ENCODE measurements at places on chromosomes 4 and X.

- no peak for DNase-seq
Measured at GRCh38 chr4:171891038-171891437, 77.8 kb downstream of the GALNTL6 start.

DNA sequence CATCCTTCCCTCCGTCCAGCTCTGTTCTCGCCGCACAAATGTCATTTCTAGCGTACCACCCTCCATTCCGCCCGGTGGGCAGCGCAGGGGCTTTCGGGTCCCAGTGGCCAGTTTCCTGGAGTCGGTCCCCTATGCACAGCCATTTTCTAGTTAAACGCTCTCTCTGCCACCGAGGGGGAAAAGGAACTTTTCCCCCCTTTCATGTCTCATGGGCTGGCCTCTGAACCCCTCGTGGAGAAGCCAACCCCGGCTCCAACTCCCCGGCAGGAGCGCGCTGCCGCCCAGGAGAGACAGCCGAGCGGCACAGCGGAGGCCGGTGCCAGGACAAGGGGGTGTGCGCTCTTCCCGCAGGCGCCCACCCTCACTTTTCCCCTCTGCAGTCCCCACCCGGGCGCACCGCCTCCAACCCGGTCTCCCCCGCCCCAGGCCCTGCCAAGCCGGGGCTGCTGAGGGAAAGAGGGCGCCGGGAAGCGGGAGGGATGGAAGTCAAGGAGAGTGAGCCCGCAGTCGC is 662 bp downstream of the APBB2 start:
- DNase-seq = no peak

DNA sequence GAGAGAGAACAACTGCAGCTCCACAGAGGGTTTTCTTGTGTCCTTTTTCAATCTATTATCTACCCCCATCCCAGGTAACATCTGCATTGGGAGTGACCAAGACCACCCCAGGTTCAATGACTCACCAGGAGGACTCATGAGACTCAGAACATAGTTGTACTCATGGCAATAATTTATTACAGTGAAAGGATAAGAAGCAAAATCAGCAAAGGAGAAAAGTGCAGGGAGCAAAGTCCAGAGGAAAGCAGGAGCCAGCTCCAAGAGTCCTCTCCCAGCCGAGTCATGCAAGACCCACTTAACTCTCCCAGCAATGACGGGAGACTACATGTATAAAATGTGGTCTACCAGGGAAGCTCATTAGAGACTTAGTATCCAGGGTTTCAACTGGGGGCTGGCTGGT is 129.5 kb upstream of the RBPJ start:
- no peak for DNase-seq

GRCh38 chr4:152460488-152460887 is 75.4 kb downstream of the FBXW7 start:
- no peak for DNase-seq

GRCh38 chrX:42975906-42976305 is 197.9 kb upstream of the PPP1R2C start:
- no peak for DNase-seq

DNA sequence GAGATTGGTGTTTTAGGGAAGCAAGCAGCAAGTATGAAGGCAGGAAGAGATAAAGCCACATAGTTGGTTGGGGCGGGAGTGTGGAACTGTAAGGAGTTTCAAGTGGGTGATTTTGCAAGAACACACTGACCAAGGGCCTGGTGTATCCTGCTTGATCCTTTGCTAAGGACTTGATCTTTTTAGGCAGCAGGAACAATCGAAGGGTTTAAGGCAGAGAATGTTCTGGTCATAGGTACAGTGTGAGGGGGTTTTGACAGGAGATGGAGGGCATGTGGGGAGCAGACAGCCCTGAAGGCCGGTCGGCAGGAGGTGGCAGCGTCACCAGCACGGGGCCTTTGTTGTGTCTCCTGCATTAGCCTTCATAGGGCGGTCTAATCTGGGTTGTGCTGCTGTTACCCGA is 54.7 kb downstream of the FAM193A start:
- no peak for DNase-seq

DNA sequence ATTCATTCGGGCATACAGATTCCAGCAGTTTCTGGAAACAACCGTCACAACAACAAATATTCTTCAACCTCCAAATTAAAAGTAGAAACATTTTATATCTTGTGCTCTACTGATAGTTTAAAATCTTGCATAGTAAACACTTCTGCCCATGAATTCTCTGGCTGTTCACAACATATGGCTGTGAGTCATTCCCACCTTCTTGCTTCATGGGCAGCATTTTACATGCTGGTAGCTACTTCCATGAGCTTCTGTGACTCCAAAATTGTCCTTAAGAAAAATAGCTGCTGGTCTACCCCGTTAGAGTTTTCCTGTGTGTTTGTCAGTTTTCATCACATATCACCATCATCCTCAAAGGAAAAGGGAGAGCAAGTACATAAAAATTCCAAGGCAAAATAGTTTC is 22.7 kb downstream of the PNPLA4 start:
- DNase-seq = no peak

DNA sequence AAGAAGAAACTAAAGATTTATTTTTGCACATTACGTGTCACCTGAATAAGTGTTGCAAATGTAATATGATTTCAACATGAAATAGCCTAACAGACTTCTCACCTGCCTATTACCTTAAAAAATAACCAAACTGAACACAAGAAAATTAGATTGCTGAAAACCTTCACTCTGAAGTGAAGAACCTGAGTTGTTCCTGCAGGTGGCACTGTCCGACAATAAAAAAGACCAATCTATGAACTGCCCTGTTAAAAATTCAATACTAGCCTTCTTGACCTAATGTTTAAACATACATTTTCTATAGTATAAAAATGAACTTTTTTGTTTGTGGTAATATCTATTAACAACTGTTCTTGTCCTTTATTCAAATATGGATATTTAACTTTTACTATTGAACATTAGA is 69.2 kb upstream of the PNPLA4 start:
- DNase-seq = peak; percentile 14

DNA sequence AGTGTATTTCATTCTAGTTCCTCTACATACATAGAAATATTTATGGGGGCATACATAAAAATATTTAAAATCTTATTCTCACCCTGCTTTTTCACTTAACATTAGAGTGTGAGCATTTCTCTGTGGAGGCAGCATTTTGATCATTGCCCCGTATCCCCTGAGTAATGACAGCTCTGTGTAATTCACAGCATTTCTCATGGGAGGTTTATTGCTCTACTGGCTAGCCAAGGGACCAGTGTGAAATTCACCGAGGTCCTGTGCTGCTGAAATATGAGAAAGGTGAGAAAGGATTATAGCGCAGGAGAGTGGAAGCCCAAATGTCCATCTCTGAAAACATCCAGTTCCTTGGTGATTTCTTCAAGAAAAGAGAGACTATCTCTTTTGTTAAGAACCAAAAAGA is 22.9 kb downstream of the PDGFC start:
- DNase-seq = no peak

- no peak for DNase-seq
Measured at GRCh38 chrX:87702795-87703194, 185.2 kb downstream of the KLHL4 start.

DNA sequence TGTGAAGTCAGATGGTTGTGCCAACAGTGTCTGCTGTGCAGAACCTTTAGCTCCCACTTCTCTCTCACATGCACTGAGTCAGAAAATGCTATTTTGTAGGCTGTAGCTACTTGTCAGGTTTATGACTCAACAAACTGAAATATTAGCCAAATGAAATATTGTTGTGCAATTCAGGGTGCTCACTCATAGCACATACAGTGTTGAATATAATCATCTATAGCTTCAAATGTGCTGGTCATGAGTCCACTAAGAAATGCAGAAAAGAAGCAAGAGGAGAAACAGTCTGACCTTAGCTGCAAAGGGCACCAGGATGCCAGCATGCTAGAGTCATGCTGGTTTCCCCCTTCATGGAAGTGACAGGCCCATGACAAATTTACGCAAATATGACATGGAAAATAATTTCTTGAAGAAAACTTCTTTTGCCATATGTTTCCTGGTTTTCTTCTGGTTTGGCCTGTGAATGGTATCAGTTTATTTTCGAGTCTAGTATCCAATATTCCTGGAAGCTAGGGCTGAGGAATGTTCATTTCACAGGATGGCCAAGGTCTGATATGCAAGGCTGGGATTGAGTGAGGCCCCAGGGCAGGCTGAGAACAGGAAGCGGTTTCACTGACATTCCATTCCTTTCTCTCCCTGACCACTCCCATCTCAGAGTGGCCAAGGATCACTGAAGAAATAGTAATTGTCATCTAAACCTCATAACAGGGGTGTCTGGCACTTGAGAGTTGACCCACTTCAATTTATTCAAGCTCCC is 10.3 kb upstream of the CXCL2 start:
- DNase-seq = no peak

GRCh38 chrX:18210470-18210869 is 10.2 kb downstream of the BEND2 start:
- DNase-seq = no peak

DNA sequence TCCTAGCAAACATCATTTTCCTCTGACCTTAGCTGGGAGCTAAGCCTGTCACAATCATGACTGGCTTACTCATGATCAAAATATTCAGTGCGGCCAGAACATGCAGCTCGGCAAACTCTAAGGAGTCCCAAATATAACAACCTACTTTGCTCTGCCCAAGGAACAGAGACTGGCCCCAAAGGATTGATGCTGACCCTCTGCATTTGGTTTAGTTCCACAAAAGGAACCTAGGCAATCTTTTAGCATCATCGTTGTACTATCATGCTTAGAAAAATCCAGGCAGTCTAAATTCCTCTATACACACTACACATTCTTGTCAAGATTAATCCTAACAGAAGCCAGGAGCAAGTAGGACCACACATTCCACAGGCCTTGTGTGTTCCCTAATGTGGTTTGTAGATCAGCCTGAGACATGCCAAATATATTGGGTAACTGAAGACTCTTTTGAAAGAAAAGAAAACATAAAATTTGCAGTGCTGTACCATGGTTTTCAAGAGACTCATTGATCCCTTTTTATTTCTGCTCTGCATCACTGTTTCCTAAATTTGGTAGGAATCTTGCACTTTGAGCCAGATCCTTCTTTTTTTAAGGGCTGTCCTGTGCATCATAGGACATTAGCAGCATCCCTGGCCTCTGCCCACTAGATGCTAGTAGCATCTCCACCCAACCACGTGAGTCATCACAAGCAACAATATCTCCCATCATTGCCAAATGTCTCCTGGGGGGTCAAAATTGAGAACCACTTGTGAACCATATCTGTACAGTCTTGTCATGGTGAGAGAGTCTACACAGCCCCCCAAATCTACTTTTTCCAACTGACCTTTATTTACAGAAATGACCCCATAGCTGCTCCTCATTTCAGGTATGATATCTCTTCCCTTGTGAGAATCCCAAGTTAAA is 17.6 kb upstream of the CC2D2A start:
- no peak for DNase-seq

DNA sequence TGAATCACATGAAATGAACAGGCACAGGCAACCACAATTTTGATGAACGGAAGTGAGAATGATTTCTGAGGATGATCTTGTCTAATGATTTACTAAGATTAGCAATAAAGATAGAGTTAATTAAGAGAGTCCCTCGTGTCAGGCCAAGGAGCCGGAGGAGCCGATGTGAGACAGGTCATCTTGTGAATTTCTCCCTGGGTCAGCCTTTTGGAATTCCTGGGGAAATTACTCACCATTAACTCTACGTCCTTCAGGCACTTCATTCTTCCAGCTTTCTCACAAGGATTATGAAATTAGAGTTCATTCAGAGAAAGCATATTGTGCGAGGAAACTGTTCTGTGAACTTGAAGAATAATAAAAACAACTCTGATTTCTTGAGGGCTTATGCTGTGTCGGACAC is 86.7 kb downstream of the PSAPL1 start:
- DNase-seq = no peak

- DNase-seq = no peak
Measured at GRCh38 chrX:21764008-21764407, 6.1 kb upstream of the SMPX start.

DNA sequence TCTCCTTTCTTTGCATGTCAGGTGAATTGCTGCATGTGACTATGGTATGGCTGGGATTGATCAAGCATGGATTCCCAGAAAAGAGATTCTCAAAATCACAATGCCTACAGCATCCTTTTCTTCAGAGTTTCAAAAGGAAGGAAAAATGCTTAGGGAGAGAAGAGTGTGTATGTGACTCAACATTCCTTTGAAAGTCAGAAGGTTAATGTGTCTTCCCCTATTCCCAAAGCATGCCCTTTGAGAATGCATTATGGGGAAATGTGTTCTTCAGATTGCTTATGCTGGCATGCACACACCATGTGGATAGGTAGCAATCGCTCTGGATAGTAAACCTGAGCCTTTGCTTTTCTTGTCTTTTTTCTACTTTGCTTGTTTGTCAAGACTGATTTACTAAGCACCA is 78.5 kb downstream of the ELOVL6 start:
- no peak for DNase-seq

- DNase-seq = no peak
Measured at GRCh38 chr4:140157341-140157740, 3.4 kb upstream of the MAML3 start.

- DNase-seq = no peak
Measured at GRCh38 chr4:101555341-101555880, 208.1 kb upstream of the PPP3CA start.

All from activated CD4-positive, alpha-beta T cell treated with anti-CD3 and anti-CD28 coated beads, Interleukin-2, amount 50 U/mL, for 1 hour (primary cell).